Stimulated activated CD4-positive, alpha-beta T cell treated with anti-CD3 and anti-CD28 coated beads, Interleukin-1b, Interleukin-23, amount 100 ng/mL, for 1 hour (primary cell): ENCODE measurements at places on chromosomes 4 and X.

GRCh38 chr4:23298371-23298770 lies 591.5 kb downstream of the PPARGC1A start:
- DNase-seq = no peak

DNA sequence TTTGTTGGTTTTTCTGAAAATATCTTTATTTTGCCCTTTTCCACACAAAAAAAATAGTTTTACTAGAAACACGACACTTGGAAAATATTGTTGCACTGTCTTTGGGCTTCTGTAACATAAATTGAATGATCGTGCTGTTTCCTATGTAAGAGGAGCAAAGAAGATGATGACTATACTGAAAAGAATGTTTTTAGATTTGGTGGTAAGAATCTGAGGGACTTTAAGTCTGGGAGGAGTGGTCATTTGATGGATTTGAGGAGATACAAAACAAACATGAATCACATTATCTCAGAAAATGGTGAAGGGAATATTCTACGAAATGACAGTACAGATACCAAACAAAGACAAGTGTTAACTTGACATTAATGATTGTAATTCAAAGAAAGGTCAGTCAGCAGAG lies 328.8 kb downstream of the ADAM29 start:
- no peak for DNase-seq

DNA sequence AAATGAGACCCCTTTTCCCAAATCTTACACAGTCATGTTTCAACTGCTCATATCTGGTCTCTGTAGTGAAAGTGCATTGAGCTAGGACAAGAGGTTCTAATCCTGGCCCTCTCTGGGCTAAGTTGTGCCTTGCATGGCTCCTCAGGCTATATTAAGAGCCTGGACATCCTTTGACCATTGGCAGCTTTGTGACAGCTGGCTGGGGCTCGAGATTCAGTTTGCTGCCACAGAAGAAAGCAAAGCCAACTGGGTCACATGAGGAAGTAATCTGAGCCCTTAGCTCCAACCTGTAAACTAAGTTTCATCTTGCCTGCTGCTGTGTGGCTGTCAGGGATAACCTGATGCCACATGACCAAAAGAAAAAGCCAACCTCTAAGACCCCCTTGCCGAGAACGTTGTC lies 51.8 kb upstream of the JADE1 start:
- no peak for DNase-seq

DNA sequence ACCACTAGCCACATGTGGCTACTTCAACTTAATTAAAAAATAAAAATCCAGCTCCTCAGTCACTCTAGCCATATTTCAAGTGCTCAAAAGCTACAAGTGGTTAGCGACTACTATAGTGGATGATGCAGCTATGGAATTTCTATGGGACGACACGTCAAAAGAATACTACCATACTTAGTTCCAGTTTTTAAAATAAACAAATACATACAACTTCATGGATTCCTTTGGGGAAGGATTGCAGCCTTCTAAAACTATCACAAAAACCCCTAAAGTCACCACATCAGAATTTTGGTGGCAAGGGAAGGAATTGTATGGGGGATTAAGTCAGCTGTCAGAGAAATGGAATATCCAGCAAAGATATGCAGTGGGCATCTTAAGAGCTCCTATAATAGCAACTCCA lies 6.5 kb downstream of the ZNF280C start:
- no peak for DNase-seq

GRCh38 chrX:9638871-9639270 lies 126.8 kb downstream of the GPR143 start:
- DNase-seq = no peak

- no peak for DNase-seq
Measured at GRCh38 chrX:154602226-154602625, 16.9 kb downstream of the CTAG1B start.

- no peak for DNase-seq
Measured at GRCh38 chrX:114924856-114925255, 92.6 kb downstream of the IL13RA2 start.

DNA sequence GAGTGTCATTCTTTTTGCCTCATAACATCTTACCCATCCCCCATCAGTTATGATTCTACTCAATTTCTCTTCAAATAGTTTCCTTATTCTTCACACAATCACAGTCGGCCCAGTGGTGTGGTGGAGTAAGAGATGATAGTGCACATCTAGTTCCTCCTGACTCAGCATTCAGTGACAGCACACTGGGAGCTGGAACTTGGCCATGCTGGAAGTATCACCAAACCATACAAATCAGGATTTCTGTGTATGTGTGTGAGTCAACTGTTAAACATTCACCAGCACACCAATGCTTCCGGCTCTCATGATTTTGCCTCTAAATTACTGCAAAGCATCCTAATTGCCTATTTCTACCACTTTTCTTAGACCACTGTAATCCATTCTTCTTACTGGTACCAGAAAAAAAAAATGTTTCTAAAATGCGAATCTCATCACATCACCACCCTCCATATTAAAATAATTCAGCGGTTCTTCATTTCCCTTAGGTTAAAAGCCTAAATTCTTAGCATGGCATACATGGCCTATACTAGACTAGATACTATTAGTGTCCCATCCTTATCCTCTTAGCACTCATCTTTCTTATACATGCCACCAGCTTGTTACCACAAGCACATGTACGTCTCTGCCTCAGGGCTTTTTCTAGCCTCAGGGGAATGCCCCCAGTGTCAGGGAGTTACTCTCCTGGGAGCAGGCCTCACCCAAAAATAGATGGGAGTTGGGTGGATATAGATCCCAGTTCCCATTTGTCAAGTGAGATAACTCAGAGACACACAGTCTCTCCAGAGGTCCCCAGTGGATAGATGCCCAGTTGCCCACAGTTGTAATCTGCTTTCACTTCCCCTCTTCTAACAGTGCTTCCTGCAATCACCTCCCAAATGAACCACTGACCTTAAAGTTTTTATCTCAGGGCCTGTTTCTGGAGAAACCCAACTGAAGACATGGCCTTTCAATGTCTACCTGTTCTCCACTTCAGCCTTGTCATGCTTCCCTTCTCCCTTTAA lies 49.2 kb upstream of the DDX53 start:
- no peak for DNase-seq

DNA sequence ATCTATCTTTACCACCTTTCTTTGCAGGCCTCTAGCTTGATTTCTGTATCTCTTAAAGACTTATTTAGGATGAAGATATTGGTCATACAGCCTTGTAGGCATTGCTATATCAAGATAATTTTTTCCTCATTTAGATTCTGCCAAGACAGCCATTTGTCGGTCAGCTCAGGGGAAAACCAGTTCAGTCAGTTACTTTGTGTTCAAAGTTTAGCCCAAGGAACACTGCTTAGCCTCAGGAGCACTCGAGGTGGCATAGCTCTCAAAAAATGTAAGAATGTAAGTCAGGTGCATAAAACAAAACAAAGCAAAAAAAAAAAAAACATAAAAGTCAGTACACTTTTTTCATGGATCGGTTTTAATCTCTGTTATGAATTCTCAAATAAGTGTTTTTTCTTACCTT lies 43.4 kb downstream of the NRK start:
- no peak for DNase-seq

- DNase-seq = no peak
Measured at GRCh38 chrX:43513085-43513484, 143.0 kb upstream of the MAOA start.

DNA sequence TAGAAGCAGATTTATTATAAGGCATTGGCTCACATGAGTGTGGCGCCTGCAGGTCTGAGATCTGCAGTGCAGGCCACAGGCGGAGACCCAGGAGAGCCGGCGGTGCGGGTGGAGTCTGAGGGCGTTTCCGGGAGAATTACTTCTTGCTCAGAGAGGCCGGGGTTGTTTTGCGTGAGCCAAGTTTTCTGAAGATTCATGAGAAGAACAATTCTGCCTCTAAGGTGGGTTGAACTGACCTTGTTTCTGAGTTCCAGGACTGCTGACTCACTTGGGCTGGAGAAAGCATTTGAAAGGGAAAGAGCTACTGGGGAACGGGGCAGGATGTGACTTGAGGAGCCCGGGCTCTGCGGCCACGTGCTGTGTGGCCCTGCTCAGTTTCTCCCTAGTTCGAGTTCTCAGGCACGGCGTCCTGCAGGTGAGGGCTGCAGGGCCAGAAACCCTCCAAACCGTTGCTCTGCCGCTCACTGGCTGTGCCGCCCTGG lies 36.7 kb upstream of the SORCS2 start:
- no peak for DNase-seq

DNA sequence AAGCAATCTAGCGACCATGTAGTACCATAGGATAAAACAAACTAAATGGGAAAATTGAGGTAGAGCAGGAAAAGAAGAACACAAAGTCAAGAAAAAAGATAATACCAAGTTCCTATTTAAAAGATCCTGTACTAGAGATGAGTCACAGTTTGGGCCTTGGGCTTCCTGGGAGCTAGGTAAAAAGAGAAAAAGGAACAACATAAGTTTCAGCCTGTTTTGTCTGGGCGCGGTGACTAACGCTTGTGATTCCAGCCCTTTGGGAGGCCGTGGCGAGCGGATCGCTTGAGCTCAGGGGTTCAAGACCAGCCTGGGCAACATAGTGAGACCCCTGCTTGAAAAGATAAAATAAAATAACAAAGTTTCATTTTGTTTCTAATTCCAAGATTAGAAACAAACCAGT lies 14.0 kb upstream of the TMEM156 start:
- no peak for DNase-seq

DNA sequence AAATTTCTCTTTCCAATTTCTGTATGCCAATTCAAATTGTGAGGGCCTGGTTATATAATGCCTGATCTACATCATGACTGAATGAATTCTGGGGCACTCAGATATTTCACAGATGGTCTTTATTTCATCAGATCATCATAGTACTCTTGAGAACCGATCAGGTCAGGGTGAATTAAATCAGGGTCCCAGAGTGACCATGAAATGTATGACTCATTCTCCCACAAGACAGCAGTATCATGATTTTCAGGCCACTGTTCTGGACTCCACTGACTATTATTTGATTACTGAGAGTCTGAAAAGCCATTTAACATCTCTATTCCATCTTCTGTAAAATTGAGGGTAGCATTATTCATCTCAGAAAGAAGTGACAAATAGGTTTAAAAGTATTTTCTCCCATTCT lies 471.5 kb downstream of the ADGRL3 start:
- DNase-seq = no peak

- DNase-seq = no peak
Measured at GRCh38 chr4:169707958-169708643, 49.6 kb downstream of the HPF1 start.
